ENCODE measurements at places on chromosomes 2 and 18. TPM values are rescaled to one million over a fixed set of nuclear protein-coding genes. Genes with fewer than 3 reads are reported as not detected.

The SAG gene
- total RNA-seq, result not detected

The CRYGC gene
- not detected for total RNA-seq

The FOXD4L1 gene
- total RNA-seq, result 0.09 TPM

The TBC1D8 gene
- 32.0 TPM for total RNA-seq

The SPEG gene
- total RNA-seq, result 57.8 TPM

The NCK2 gene
- total RNA-seq, result 63.7 TPM

The NMUR1 gene
- 0.44 TPM for total RNA-seq

DNA sequence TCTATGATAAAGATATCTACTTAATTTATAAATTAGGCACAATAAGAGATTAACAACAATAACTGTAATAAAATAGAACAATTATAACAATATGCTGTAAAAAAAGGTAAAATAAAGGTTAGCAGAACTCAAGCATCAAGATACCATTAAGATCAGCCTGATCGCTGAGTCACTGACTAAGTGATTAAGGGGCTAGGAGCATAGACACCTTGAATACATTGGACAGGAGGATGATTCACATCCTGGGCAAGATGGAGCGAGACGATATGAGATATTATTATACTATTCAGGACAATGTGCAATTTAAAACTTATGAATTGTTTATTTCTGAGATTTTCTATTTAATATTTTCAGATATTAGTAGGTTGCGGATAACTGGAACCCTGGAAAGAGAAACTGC lies 1277.8 kb upstream of the ZEB2 start:
- H3K36me3 ChIP-seq, result no peaks in the 10 kb centered on the region
- no peak overlapping the region for H3K27ac ChIP-seq
- peaks cover 14% of the 10 kb centered on the region for H3K4me1 ChIP-seq
- DNase-seq, result no peak
- no peak overlapping the region for H3K4me3 ChIP-seq

DNA sequence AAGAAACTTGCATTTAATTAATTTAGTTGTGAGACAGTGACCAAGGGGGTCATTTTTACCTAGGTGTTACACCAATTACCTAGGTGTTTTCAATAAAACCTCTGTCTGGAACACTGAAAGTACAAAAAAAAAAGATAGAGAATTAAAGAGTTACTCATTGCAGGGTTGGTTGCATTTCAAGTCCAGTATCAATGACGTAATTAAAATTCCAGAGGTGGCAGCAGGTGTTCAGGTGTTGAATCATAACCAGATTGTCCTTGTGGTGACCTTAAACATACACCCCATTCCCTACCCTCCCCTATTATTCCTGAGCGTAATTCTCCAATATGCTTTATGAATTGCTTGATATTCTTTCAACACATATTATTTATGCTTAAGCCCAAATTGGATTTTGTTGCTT lies 352.0 kb upstream of the SLC8A1 start:
- no peak for DNase-seq
- H3K27me3 ChIP-seq, result no peaks in the 10 kb centered on the region
- no peak overlapping the region for H3K4me3 ChIP-seq
- no peak overlapping the region for H3K27ac ChIP-seq
- H3K4me1 ChIP-seq, result peaks cover 4% of the 10 kb centered on the region
- peaks cover 2% of the 10 kb centered on the region for H3K36me3 ChIP-seq

DNA sequence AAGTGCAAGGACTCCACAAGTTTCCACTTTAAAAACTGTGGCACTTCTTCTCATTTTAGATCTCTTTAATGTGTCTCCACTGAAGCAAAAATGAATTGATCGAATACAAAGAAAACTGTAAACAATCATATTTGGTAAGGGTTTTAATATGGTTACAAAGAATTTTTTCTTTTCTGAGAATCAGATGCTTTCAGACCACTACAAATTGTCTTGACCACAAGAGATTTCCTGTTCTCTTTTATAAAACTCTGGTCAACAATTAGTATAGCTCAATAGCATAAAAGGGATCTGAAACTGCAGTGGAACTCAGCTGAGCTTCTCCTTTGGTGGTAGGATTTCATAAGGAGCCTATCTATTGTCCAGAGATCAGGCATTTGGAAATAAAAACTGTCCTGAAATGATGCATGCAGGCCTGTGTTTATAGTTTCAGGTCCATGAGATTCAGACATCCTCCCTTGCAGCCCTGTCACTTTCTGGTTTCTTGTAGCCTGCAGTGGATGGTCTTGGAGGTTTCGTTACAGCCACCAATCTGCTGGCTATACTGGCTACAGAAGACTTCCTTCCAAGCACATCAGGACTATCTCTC lies 120.0 kb downstream of the DOCK10 start:
- peaks cover 6% of the 10 kb centered on the region for H3K4me1 ChIP-seq
- DNase-seq, result no peak
- no peak overlapping the region for H3K27ac ChIP-seq
- no peaks in the 10 kb centered on the region for H3K36me3 ChIP-seq

- H3K36me3 ChIP-seq, result peaks cover 37% of the 10 kb centered on the region
- DNase-seq, result no peak
- no peaks in the 10 kb centered on the region for H3K27me3 ChIP-seq
- no peak overlapping the region for H3K4me3 ChIP-seq
- H3K27ac ChIP-seq, result no peak overlapping the region
Measured at GRCh38 chr2:55355451-55355850, 64.2 kb downstream of the CCDC88A start.

- H3K27me3 ChIP-seq, result no peaks in the 10 kb centered on the region
- H3K4me3 ChIP-seq, result no peak overlapping the region
- peaks cover 20% of the 10 kb centered on the region for H3K4me1 ChIP-seq
- peaks cover 19% of the 10 kb centered on the region for H3K36me3 ChIP-seq
Measured at GRCh38 chr2:238024986-238025385, 35.8 kb upstream of the SCLY start.

DNA sequence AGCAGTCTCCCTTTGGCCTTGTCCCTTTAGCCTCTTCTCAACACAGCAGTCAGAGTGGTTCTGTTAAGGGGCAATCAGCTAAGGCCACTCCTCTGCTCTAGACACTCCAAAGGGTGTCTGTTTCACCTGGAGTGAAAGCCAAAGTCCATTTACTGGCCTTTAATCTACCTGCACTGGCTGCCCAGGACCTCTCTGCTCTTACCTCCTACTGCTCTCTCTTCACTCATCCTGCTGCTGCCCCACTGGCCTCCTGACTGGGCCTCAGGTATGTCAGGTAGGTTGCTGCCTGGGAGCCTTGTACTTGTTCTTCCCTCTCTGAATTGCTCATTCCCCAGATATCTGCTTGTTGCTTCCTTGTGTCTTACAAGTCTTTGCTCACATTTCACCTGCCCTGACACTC lies 68.2 kb downstream of the PIKFYVE start:
- H3K4me1 ChIP-seq, result no peaks in the 10 kb centered on the region
- H3K4me3 ChIP-seq, result no peak overlapping the region
- no peak for DNase-seq
- H3K27me3 ChIP-seq, result no peaks in the 10 kb centered on the region

- H3K36me3 ChIP-seq, result peaks cover 7% of the 10 kb centered on the region
- H3K4me1 ChIP-seq, result peaks cover 30% of the 10 kb centered on the region
- no peak overlapping the region for H3K4me3 ChIP-seq
- no peaks in the 10 kb centered on the region for H3K27me3 ChIP-seq
Measured at GRCh38 chr18:35749701-35750100, 168.2 kb downstream of the GALNT1 start.

DNA sequence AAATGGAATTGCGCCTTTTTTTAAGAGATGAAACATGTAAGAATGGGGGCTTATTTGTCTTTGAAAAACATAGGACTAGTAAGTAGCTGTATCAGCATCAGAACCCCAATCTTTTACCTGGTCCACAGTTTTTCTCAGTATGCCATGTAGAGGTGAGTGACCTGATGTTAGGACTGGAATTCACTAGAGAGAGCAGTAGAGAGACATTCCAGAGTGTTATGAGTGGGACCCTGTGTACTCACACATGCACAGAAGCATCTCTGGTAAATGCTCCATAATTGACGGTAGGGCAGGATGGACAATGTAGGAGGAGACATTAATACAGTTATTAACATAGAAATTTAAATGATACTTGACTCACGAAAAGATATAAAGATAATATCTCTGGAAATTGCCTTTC lies 1.4 kb upstream of the GALNT13 start:
- peaks cover 26% of the 10 kb centered on the region for H3K4me1 ChIP-seq
- peak overlapping the region; percentile 43 for H3K4me3 ChIP-seq
- DNase-seq, result no peak

GRCh38 chr2:165251366-165251765 lies 12.2 kb downstream of the SCN2A start:
- no peak for DNase-seq
- no peak overlapping the region for H3K27ac ChIP-seq
- H3K36me3 ChIP-seq, result no peaks in the 10 kb centered on the region
- no peaks in the 10 kb centered on the region for H3K4me1 ChIP-seq
- no peaks in the 10 kb centered on the region for H3K27me3 ChIP-seq

- DNase-seq, result no peak
- peaks cover 35% of the 10 kb centered on the region for H3K4me1 ChIP-seq
- no peak overlapping the region for H3K27ac ChIP-seq
- H3K27me3 ChIP-seq, result no peaks in the 10 kb centered on the region
- no peak overlapping the region for H3K4me3 ChIP-seq
Measured at GRCh38 chr2:42953216-42953615, 160.8 kb upstream of the HAAO start.

GRCh38 chr2:102839668-102840388 lies 78.0 kb downstream of the TMEM182 start:
- H3K36me3 ChIP-seq, result no peaks in the 10 kb centered on the region
- no peak overlapping the region for H3K27ac ChIP-seq
- DNase-seq, result peak; percentile 39
- peaks cover 12% of the 10 kb centered on the region for H3K4me1 ChIP-seq

GRCh38 chr2:111696226-111696625 lies 187.8 kb downstream of the ANAPC1 start:
- peaks cover 11% of the 10 kb centered on the region for H3K36me3 ChIP-seq
- no peak overlapping the region for H3K27ac ChIP-seq
- peaks cover 7% of the 10 kb centered on the region for H3K4me1 ChIP-seq
- no peak for DNase-seq

DNA sequence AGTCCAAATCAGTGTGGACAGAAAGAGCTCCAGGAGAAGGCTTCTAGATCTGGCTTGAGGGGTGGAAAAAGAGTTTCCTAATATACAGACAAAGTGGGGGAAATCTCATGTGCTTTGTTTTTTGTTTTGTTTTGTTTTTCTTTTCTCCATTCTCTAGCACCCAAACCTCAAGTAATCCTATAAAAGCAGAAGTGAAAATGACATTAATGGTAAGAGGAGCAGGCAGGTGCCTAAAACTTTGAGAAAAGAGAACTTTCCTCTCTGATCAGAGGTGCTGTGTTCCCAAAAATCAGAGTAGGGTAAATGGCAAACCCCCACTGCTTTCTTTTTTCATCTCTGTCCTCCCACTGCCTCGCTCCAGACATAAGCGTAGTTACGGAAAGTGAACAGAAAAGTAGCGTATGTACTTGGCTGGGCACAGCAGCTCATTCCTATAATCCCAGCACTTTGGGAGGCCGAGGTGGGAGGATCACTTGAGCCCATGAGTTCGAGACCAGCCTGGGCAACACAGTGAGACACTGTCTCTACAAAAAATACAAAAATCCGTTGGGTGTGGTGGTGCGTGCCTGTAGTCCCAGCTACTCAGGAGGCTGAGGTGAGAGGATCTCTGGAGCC lies 77.8 kb downstream of the FAM161A start:
- DNase-seq, result no peak
- H3K4me1 ChIP-seq, result no peaks in the 10 kb centered on the region
- H3K27me3 ChIP-seq, result peaks cover 24% of the 10 kb centered on the region
- H3K27ac ChIP-seq, result no peak overlapping the region

DNA sequence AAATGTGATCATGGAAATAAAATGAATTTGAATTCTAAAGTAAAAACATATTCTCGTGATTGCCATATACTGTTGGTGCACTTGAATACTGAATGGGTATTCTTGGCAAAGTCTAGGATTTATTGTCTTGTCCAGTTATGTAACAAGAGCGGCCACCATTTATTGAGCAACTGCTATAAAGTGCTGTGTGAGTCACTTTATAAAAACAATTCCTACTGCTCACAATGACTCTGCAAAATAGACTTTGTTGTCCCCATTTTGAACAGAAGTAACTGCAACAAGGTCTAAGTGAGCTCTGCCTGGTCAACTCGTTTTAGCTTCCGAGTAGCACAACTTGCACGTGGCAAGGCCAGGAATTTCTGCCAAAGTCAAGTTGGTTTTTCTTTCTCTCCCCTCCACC lies 995.6 kb upstream of the FANCL start:
- no peaks in the 10 kb centered on the region for H3K36me3 ChIP-seq
- no peaks in the 10 kb centered on the region for H3K27me3 ChIP-seq
- no peak for DNase-seq
- peaks cover 15% of the 10 kb centered on the region for H3K4me1 ChIP-seq
- H3K4me3 ChIP-seq, result no peak overlapping the region

DNA sequence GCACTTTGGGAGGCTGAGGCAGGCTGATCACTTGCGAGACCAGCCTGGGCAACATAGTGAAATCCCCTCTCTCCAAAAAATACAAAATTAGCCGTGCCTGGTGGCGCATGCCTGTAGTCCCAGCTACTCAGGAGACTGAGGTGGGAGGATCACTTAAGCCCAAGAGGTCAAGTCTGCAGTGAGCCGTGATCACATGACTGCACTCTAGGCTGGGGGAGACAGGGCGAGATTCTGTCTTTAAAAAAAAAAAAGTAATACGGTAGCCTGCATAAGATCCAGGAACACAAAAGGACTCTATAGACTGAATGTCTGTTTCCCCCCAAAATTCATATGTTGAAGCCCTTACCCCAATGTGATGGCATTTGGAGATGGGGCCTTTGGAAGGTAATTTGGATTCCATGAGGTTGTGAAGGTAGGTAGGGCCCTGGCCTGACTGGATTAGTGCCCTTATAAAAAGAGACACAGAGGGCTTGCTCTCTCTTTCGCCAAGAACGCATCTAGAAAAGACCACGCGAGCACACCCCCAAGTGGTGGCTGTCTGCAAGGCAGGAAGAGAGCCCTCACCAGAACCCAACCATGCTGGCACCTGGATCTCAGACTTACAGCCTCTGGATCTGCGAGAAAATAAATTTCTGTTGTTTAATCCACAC lies 17.0 kb downstream of the MBOAT2 start:
- H3K27ac ChIP-seq, result no peak overlapping the region
- H3K27me3 ChIP-seq, result no peaks in the 10 kb centered on the region
- peaks cover 27% of the 10 kb centered on the region for H3K4me1 ChIP-seq
- no peak overlapping the region for H3K4me3 ChIP-seq

DNA sequence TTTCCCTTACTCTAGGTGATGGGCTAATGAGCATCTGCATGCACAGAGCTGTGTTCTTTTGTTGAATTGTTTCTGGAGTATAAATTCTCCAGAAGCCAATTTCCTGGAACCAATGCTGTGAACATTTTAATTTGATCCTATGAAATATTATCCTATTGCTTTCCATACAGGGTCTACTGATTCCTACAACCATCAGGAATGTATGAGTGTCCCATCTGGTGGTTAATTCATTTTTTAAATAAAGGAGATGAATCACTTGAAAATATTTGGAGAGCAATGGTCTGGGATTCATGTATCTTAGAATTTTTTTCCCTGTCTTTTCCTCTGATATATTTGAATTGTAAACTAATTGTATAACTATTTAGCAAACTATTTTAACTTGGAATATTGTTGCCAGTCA lies 14.0 kb downstream of the KIF5C start:
- H3K4me1 ChIP-seq, result peaks cover 42% of the 10 kb centered on the region
- no peak overlapping the region for H3K27ac ChIP-seq
- H3K4me3 ChIP-seq, result peak overlapping the region; percentile 75
- peaks cover 24% of the 10 kb centered on the region for H3K36me3 ChIP-seq
